ENCODE measurements at places on chromosomes 4 and X.
A peak's percentile ranks its signal among the peaks of the same experiment; 100 is the strongest.

DNA sequence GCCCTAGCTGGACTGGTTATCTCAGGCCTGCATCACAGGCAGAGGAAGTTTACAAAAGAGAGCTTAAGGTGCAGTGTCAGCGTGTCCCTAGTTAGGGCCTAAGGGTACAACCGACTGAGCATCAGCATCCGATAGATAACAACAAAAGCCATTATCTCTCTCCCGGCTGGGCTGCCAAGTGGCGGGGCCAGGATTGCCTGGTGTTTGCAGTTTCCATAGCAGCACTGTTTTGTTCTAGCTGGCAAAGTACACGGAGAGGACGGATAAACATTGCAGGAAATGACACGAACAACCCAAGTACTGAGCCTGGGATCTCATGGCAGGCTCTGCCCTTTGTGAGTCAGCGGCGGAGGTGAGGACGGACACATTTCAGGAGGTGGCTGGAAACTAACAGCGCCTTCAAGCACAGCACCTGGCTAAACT is 104.7 kb upstream of the NOCT start:
- DNase-seq: peak; percentile 90

- no peak for DNase-seq
Measured at GRCh38 chrX:75086731-75087195, 69.3 kb downstream of the ABCB7 start.

GRCh38 chr4:48016141-48017107 is at the start of the genes CNGA1 and NIPAL1:
TSS of gene CNGA1 (minus strand) at chr4:48016681. CDS start at chr4:47952689, 63,992 bp downstream.
TSS of gene NIPAL1 (plus strand) at chr4:48016772. CDS start at chr4:48016840, 68 bp downstream.
- peak; percentile 77 for DNase-seq

GRCh38 chr4:136653640-136654406 is 878.5 kb downstream of the PCDH18 start:
- no peak for DNase-seq

DNA sequence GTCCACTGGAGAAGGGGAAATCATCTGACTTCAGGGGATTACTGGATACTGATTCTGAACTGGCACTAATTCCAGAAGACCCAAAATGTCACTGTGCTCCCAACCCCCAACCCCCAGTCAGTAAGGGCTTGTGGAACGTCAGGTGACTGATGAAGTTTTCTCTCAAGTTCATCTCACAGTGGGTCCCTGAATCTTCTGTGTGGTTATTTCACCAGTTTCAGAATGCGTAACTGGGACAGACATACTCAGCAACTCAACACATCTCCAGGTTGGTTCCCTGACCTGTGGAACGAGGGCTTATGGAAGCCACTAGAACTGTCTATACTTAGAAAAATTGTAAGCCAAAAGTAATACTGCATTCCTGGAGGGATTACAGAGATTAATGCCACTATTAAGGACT is 45.3 kb downstream of the DDX60L start:
- DNase-seq: no peak

DNA sequence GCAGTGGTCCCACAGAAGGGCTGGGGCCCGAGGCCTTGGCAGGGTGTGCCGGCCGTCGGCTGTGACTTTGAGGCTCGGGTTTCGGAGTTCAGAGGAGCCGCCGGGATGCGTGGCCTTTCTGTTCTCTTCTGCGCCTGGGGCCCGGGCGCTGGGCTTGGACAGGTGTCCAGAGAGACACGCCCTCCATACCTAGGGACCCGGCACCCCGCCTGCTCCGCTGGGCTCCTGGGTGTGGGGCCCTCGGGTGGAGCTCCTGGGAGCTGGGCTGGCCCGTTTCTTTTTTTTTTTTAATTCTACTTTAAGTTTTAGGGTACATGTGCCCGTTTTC is 11.3 kb downstream of the FGFRL1 start:
- peak; percentile 49 for DNase-seq

GRCh38 chrX:9196961-9197640 is 163.2 kb upstream of the FAM9B start:
- no peak for DNase-seq

DNA sequence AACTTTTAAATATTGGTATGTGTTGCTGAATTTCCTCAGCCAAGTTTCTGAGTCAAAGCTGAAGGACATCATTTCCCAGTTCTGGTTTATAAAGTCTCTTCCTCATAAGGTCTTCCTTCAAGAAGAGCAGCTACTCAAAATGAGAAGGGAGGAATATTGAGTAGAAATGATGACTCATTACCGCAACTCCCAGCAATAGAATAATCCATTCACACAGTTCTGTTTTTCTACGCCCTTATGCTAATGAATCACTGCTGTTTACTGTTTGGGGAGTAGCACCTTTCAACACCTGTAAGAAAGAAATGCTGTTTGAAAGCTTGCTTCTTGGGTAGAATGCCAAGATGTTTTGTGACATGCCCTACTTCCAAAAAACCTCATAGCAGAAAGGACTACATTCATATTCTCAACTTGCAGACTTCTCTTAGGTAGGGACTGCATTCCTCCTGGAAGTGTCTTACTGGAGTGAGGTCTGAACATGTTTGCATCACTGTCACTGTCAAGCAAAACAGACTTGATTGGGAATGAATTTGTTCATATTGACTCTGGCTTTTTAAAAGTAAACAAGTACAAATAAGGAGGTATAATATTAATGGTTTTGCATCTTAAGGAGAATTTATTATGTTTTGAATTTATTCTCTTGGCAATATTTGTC is 147.2 kb upstream of the BANK1 start:
- DNase-seq: no peak
